ENCODE measurements at places on chromosomes 16 and 17. TPM values are rescaled to one million over a fixed set of nuclear protein-coding genes. Genes with fewer than 3 reads are reported as not detected.
A peak's percentile ranks its signal among the peaks of the same experiment; 100 is the strongest.

DNA sequence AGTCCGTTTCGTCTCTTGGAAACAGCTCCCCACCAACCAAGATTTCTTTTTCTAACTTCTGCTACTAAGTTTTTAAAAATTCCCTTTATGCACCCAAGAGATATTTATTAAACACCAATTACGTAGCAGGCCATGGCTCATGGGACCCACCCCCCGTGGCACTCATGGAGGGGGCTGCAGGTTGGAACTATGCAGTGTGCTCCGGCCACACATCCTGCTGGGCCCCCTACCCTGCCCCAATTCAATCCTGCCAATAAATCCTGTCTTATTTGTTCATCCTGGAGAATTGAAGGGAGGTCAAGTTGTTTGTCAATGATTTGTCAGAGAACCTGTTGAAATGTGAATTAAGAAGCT lies 48.2 kb downstream of the IL21R start:
- no peak for DNase-seq

Gene CTRB1
- not detected for total RNA-seq

DNA sequence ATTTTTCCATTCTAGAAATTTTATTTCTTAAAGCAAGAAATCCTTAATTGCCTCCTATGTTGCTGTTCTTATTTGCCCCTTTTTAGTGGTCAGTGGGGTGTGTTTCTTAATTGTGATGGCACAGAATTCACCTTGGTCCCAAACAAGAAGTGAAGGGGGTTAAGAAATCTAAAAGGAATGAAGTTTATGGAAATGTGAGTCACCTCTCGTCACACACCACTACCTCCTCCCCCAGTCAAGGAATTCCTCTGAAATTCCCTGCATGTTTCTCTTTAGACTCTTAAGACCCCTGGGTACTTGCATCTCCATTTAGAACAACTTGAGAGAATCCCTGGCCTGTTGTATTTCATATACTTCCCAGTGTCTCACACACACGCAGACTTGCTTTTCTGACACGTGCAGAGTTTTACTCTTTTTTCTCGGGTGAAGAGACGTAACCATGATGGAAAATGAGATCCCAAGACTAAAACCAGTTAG lies 247.4 kb downstream of the PRKCA start:
- DNase-seq: no peak

DNA sequence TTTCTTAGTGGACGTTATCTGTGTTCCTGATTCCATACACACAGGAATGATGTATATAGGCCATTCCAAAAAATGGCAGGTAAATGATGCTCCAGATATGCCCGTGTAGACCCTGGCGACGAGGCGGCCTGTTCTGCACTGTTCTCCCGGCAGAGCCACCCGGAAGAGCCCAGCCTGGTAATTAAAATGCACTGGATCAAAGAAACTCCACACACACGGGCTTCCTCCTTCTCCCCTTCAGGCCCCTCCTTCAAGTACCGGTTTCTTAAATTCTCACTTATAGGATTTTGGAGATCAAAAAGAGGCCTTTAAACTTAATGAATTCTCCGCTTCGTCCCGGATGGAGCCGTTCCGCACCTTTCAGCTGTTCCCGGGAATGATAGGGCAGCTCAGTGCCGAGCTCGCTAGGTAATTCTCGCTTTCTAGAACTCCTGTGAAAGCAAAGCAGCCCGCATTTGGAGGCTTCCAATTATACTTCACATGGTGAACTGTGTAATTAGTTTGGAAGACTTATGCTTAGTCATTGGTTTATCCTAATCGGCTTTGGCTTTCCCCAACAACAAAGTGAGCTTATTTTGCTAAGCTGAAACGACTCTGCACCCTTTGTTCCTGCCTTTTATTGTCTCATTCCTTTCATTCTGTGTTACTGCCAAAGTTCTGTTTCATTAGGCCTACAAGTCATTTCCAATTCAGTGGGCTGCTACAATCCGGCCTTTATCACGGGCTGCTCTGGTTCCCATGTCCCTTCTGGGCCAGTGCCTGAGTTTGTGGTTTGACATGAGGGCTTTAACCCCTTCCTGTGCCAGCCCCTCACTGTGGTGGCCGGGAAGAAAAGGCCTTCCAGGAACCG lies 150.0 kb downstream of the MSI2 start:
- no peak for DNase-seq

Gene RETREG3
- 39.4 TPM for total RNA-seq

DNA sequence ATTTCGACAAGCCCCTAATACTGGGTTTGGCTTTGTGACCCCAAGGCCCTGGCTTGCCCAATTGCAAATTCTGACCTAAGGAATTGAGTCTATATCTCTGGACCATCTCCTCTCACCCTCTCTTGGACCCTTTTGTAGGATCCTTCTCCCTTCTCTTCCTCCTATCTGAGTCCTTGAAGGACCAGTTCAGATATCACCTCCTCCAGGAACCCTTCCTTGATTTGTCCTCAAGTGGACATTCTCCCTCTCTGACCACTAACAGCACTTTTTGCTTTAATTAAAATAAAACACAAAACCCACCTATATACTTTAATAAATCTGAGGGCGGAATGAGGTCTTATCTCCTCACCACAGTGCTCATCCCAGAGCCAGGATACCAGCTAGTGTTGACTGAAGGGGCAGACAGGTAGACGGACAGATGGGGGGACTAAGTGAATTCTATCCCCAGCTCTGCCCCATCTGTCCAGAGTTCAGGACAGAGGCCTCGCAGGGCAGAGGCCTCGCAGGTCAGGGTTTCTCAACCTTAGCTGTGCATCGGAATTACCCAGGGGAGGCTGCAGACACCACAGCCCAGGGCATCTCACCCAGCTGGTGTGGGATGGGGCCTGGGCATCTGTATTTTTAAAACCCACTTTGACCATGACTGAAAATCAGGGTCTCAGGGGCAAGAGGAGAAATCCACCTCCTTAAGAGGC lies 9.1 kb downstream of the PLCD3 start:
- no peak for DNase-seq

Gene HOXB2
- 3.2 TPM for total RNA-seq

DNA sequence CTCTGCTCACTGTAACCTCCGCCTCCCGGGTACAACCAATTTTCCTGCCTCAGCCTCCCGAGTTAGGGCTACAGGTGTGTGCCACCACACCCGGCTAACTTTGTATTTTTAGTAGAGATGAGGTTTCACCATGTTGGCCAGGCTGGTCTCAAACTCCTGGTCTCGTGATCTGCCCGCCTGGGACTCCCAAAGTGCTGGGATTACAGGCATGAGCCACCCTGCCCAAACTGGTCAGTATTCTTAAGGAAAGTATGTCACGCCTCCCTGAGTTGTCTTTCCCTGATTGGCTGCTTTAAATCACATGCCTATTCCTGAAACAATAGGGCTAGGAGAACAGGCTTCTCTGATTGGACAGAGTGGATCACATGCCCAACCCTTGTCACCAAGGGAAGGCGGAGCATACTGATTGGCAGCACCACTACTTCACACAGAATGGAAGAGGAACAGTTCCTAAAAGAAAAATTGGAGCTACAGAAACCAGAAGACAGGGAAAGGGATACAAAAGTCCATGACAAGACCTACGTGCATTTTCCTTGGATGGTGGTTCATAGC lies 17.6 kb upstream of the CYB5B start:
- no peak for DNase-seq

Gene TUBG1
- total RNA-seq: 151 TPM

- DNase-seq: no peak
Observed at GRCh38 chr17:57471868-57472368, 215.6 kb downstream of the MSI2 start.

GRCh38 chr17:77696151-77696720 lies 262.3 kb upstream of the TNRC6C start:
- DNase-seq: no peak

- DNase-seq: no peak
Observed at GRCh38 chr16:2230376-2230775, 5.9 kb upstream of the DNASE1L2 start.

Gene KRT40
- total RNA-seq: not detected

GRCh38 chr17:34400301-34400931 lies 37.4 kb upstream of the CCL1 start:
- no peak for DNase-seq

Gene ZG16
- total RNA-seq: not detected

- peak; percentile 67 for DNase-seq
Observed at GRCh38 chr17:77281122-77281903, 140.5 kb downstream of the SEC14L1 start.

DNA sequence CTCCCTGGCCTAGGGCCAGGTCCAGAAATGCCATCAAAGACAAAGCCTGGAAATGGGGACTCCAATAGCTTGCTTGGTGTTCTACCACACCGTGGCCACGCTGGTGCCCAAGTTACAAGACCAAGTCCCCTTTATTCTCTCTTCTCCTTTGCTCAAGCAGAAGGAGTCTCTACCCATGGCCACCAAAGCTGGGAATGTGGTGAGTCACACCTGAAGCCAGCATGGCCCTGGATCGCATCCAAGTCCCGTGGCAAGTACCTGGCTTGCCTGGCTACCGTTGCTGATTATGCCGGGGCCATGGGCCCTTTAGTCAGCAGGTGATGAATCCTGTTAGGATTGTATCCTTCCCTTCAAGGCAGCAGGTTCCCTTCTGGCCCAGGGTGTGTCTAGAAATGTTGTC lies 260.0 kb downstream of the HAPSTR1 start:
- no peak for DNase-seq

DNA sequence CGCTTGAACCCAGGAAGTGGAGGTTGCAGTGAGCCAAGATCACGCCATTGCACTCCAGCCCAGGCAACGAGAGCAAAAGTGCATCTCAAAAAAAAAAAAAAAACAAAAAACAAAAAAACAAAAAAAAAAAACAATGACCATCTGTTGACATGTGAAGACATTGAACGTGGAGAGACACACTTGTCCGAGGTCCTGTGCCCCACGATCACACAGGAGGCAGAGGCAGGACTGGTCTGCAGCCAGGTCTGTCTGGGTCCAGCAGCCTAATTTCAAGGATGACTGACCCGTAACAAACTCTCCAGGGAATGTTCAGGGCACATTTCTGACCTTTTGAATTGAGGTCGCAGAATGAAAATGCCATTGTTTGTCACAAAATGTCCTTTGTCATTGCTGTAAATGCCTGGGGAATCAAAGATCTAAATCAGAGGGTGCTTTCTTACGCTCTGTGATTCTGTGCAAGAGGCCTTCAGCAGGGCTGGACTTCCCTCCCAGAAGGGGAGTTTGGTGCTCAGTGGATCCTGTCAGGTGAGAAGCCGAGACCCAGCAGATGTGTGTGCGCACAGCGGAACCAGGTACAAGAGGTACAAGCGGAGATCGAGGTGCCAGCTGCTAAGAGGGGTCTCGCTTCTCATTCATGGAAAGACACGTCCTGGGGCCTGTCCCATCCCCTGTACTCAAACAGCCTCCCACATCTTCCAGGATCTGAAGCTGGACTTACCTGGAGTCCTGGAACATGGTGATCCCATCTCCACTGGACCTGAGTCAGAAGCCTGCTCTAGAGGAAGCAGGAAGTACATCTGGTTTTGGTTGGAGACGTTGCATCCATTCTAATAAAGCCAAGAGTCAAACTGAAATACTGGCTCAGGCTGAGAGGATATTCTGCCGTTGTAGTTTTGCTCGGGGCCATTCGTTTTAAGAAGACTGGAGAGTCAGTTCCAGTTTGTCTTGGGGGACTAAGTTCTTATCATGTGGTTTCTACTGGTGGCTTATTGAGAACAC lies 95.8 kb downstream of the IRF8 start:
- no peak for DNase-seq

Gene HSPB9
- not detected for total RNA-seq

Gene ATPAF2
- 35.0 TPM for total RNA-seq

Gene BAHCC1
- not detected for total RNA-seq

Gene TMEM114
- total RNA-seq: not detected

Gene SLC6A4
- not detected for total RNA-seq

Gene TTYH2
- 2.2 TPM for total RNA-seq

GRCh38 chr16:66566051-66566901 lies at the start of gene CMTM1:
CMTM1 (plus strand) TSS chr16:66566439; CDS start chr16:66566514, 75 bp downstream.
- DNase-seq: no peak

Gene KCNJ16
- total RNA-seq: not detected

DNA sequence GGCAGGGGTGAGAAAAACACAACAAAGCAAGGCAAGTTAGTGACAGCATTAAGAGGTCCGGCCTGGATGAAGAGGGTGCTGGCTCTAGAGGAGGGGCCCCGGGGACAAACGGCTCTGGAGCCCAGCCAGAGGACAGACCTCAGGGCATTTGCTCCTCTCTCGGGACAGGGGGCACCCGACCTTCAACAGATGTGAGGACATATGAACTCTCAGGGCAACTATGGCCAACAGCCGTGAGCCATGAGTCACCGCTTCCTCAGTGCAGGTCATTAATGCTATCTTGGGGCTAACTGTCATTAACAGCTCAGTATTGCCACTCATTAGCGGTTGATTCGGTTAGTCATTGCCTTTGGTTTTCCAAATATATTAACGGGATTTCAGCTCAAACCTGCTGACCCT lies 9.7 kb upstream of the ARL5C start:
- DNase-seq: no peak

Gene HS3ST3B1
- 5.0 TPM for total RNA-seq
